ENCODE measurements at places on chromosomes 13 and 19.

DNA sequence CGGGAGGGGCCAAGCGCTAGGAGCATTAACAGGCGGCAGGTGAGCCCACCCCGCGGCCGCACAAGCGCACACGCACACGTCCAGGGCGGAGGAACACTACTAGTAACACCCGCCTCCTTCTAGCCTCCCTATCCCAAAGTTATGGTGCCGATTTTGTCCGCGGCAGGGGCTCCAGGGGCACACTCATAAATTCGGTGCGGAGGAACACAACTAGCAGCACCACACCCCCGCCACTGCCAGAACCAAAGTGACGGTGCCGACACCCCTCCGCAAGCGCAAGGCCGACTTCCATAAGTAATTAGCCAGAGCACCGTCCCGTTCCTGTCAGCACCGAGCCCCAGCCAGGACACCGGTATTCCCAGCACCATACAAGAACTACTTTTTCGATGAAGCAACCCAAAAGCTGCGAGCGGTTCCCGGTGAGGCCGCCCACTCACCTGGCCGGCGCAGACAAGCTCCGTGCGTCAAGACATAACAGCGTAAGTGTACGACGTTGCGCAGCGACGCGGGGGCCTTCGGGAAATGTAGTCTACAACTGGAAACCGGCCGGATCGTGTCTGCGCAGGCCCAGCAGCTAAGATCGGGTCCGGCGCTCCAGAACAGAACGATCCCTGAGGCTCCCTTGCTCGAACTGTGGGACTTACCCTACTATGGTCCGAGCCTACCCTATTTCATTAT, at the start of the genes ZNF540 and ZNF571:
ZNF540 (plus strand) TSS at position 573 of the 678 bp plus-strand sequence. CDS start 3,572 bp downstream, outside the sequence.
ZNF571 (minus strand) TSS at position 489 of the 678 bp plus-strand sequence. CDS start 8,116 bp downstream, outside the sequence.
- DNase-seq: peak; percentile 95

DNA sequence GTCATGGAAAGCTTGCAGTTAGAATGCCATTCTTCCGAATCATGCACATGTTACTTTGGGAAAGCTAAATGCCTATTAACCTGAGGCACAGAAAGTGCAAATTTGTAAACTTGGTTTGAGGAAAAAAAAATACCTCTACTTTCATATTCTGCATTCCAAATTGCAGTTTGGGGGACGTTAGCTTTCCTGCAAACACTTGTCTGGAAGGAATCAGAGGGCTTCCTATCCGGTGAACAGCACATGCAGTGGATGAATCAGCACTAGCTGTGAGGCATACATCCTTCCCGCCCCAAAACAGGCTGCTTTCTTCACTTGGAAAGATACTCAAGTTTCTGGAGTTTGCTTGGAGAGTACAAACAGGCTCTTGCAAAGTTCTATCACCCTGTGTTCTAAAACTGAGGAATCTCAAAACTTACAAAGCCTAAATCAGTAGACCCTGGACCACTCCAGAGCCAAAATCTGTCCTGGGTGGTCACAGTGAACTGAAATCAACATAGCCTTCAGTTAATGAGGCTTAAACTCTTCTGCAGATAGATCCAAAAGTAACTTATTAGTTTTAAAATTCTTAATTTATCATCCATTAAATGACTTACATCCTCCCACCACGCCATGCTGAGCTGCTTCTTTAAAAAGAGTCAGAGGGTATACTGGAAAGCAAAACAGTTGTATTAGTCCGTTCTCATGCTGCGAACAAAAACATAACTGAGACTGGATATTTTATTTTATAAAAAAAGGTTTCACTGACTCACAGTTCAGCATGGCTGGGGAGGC, 802.3 kb upstream of the ARGLU1 start:
- no peak for DNase-seq

DNA sequence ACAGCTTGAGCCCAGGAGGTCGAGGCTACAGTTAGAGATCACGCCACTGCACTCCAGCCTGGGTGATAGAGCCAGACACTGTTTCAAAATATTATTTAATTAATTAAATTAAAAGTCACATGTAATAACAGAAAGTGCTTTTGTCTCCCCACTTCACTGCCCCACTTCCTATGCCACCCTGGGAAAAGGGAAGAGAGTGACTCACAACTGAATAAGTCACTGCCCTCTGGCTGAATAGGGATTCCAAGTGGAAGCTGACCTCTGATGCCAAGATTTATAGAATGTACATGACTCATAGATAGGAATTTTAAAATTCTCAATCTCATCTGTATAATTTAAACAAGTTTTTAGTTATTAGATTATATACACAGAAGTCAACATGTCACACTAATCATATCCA, 22.2 kb upstream of the ERVV-1 start:
- no peak for DNase-seq

- DNase-seq: no peak
These were observed 79.1 kb downstream of the ABCC4 start for GRCh38 chr13:95221971-95222732.

DNA sequence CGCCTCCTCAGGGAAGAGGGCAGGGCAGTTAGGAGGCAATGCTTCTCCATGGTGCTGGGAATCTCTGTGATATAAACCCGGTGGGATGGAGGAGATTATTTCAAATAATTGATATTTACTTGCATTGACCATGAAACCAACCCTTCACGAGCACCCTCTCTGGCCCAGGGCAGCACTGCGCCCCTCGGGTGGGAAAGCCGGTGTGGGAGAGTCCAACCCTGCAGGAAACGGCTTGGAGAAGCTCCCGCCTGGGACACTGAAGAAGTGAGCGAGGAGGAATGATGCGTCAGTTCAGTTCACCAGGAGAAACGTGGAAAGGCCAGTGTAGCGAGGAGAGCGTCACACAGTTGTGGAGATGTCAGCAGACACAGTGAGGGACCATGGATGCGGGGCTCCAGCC, 99.9 kb downstream of the COL4A2 start:
- no peak for DNase-seq

DNA sequence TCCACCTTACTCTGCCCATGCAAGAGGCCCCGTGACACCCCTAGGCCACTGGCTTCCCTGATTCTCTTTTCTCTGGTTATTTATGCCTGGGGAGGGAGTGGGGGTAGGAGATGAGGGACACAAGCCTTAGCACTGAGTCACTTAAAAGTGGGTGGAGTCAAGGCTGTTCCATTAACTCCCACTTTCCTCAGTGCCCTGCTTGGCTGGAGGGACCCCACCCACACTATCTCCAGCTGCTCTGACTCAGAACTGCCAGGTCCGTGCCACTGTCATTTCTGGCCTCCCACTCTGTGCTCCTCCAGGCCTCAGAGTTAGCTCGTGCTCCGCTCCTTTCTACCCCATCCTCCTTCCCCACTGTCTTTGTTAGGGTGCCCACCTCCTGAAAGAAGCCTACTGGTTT, 113.4 kb upstream of the UQCRFS1 start:
- DNase-seq: no peak

GRCh38 chr19:55640577-55641425, at the start of gene ZNF580:
Gene ZNF580, plus strand, starts transcription at chr19:55641002. Its CDS starts 1,507 bp downstream, at chr19:55642509.
- DNase-seq: peak; percentile 42

- no peak for DNase-seq
These were observed 5.3 kb downstream of the KLK10 start for GRCh38 chr19:51014242-51014641.

DNA sequence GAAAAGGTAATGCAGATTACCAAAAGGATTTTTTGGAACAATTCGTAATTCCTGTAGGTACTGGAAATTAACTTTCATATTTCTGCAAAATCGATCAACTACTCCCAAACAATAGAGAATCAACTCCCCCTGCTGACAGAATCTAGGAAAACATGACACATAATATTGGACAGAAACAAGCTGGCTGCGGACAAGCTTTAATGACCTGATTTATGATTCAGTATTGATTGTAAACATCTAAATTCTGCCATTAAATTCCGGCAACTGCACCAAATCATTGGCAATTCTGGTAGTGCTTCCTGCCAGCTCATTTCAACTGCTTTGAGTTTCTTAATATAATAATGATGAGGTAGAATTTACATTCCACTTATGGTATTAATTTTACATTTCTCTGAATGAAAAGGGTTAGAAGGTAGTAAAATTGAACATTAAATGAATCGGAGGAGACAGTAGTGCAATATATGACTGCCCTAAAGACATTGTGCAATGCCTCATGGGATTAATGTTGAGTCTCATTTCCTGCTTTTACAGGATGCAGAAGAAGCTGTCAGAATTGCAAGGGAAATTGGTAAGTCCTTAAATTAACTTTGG, 146.5 kb downstream of the PCCA start:
- DNase-seq: peak; percentile 16

DNA sequence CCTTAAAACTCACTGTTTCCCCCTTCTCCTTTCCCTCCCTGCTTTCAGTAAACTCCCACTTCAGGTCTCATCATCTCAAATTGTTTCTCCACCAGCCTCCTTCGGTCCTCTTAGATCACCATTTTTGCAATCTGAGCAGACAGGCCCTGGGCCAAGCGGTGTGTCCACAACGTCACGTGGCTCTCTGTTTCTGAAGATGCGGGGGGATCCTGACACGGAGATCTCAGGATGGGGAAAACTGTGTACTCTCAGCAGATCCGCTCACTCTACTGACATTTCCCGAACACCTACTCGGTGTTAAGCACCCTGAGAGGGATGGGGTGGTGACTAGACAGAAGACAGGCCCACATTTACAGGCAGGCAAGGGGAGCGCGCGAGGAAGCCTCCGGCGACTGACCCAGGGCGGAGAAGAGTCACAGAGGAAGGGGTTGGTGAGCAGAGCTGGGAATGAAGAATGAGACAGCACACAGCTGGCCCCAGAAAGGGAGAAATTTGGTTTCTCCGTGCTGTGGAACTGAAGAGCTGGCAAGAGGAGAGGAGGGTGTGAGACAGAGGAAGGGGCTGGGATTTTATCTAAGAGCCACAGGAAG, 38.8 kb downstream of the SERP2 start:
- DNase-seq: no peak

All from NCI-H1105 treated with DMSO at 0.1 percent for 48 hours (cell line).